T-helper 17 cell (primary cell): ENCODE measurements at places on chromosomes 6 and 20.

GRCh38 chr6:14786455-14786854, 459.4 kb upstream of the JARID2 start:
- DNase-seq: no peak

DNA sequence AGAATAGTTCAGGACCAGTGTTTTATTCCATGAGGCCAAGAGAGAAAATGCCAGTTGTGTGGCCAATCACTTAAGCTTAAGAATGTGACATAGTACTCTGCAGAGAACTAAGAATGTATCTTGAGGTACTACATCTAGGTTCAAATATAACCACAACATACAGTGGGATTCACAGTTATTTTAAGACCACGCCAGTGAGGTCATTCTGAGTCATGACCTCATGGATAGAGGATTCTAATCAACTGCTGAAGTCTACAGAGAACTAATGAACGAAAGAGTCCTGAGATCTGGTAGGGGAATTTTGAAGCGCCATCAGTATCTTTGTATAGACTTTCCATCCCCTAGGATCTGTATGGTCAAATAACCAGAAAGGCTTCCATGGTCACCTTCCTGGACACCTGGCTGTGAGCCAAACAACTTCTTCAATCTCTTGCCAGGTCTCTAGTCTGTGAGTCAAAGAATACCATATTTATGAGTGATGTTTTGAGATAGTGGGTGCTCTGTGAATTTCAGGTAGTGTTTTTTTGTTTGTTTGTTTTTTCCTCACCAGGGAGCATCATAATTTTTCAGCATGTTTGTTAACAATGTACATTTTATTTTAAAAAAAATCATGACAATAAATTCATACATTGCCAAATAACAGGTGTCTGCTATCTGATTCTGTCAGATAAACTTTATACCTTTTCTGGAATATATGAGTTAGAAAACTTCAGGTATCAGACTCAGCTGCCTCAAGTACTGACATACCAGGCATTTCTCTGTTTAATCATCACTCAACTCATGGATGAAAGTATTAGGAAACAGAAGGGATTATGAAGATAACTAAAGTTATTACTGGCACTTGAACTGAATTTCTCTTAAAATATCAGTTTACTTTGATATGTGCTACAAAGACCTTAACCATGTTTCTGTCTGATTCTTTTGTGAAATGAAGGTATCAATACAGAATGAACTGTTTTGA, 217.9 kb downstream of the PLCB4 start:
- no peak for DNase-seq

DNA sequence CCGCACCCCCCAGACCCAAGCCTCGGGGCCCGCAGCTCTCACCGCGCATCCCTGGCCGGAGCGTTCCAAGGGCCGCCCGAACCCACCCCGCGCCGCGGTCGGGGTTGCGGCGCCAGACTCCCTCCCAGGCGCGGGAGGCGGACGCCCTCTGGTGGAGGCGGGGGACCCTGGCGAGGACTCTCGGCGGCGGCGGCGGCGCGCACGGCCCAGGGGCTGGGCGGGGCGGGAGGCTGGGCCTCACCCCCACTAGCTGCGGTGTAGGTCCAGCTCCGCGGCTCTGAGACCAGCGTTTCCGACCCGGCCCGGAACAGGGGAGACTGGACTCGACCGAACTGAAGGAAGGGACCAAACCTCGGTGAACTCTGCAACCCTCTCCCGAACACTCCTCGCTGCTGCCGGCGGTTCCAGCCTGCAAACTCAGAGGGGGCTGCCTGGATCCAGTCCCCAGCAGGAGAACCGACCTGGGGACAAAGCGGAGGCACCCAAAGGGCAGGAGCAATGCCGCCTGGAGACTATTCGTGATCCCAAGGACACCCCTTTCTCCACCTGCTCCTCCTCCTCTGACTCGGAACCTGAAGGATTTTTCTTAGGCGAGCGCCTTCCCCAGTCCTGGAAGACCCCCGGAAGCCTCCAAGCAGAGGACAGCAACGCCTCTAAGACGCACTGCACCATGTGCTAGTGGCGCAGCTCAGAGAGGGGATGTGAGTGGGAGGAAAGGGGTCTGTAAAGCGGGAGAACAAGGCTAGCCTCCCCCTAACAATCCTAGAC, 859 bp upstream of the TOMM6 start:
- DNase-seq: peak; percentile 89

GRCh38 chr6:71012866-71013469, 56.1 kb upstream of the B3GAT2 start:
- no peak for DNase-seq

DNA sequence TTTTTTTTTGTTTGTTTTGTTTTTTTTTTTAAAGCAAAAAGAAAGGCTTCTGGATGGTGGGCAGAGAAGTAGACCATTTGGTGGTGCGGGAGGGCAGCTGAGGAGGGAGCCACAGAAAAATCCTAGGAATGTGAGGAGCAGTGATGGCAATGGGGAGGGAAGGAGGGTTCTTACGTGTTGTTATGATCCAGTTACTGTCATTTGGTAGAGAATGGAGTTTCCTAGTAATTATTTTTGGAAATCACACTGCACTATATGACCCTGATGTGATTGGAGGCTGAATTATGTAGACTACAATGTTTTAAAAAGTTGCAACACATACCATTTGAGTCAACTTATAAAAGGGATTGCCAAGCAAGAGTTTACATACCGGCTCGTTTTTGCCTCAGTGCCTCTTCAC, 22.1 kb downstream of the ADGRF5 start:
- no peak for DNase-seq

DNA sequence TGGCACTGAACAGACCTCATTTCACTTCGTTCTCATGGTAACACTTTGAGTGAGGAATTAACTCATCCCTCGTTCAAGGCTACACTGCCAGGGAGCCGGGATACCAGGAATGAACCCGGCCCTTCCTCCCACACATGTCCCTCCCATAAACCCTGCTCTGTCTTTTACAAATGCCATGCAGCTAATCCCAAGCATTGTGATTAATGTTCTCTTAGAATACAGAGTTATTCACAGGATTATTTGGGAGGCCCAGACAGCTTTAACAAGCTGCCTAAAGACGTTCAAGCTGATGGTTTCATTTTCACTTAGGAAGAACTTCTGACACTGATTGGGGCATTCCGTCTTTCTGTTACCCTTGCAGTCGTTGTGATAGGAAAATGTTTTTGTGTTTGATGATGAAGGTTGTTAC, 42.5 kb upstream of the CD83 start:
- no peak for DNase-seq

GRCh38 chr6:34232901-34233300, 3.8 kb upstream of the HMGA1 start:
- no peak for DNase-seq

DNA sequence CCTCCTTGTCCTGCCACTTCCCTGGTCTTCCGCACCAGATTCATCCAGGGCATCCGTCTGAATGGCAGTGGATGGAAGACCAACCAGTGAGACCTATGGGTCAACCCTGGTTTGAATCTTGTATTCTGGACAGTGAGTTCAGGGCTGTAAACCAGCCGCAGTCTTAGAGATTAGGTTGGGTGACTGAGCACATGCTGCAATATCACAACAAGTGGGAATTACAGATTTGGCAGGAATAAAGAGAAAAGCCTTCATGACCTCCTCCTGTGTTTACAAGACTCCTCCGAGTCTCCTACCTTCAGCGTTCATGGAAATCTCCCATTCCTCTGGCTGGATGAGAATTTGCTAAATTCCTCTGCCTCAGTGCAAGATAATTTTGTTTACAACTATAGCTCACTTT, 9.9 kb downstream of the ECI2 start:
- DNase-seq: no peak

DNA sequence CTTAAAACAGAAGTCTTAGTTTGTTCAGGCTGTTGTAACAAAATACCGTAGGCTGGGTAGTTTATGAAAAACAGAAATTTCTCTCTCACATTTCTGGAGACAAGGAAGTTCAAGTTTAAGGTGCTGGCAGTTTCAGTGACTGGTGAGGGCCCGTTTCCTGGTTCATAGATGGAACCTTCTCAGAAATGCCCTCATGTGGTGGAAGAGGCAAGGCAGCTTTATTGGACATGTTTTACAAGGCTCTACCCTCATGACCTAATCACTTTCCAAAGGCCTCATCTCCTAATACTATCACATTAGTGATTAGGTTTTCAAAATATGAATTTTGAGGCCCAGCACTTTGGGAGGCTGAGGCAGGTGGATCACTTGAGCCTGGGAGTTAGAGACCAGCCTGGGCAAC, 2.4 kb downstream of the HEBP2 start:
- no peak for DNase-seq

DNA sequence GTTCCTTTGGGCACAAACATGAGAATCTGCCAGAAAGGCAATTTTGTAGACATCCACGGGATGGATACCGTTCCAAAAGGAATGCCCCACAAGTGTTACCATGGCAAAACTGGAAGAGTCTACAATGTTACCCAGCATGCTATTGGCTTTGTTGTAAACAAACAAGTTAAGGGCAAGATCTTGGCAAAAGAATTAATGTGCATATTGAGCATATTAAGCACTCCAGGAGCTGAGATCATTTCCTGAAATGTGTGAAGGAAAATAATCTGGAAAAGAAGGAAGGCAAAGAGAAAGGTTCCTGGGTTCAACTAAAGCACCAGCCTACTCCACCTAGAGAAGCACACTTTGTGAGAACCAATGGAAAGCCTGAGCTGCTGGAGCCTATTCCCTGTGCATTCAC, 103.9 kb upstream of the ARG1 start:
- DNase-seq: no peak

DNA sequence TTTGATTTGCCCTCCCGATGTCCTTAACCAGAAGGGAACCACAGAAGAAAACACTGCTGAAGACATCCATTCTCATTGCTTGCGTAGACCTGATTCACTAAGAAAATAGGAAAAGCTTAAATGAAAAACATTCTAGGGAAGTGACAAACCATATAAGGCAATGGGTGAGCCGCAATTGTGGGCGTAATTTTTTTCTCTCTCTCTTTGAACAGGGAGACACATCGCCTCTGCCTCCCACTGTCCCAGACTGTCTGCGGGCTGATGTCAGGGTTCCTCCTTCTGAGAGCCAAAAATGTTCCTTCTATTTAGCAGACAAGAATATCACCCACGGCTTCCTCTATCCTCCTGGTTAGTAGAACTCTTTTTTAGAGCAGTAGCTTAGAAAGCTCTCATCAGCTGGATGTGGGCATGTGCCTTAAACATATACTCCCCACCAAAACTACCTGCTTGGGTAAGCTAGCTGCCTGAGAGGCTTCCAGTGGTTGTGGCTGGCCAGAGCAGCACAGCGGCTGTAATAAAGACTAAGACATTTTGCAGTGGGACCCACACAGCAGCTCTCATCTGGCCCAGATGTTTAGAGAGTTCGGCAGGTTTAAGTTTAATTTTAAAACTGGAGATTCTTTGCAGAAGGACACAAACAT, 22.7 kb upstream of the CTAGE9 start:
- DNase-seq: no peak

DNA sequence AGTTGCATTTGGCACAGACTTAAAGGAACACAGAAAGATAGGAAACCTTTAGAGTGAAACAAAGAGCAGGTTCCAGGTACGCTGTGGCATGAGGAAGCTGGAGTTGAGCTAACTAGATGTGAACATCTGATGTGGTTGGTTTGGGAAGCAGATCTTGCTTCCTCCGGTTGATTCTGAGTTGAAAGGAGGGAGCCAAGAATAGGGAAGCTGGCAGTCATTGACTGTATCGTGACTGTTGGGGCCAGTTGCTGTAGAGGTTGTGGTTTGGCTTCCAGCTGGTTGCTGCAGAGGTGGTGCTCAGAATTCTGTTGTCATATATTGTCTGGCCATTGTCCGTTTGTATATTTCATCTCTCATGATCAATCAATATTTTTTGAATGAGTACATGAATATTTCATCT, 325.9 kb downstream of the PLCB1 start:
- no peak for DNase-seq

DNA sequence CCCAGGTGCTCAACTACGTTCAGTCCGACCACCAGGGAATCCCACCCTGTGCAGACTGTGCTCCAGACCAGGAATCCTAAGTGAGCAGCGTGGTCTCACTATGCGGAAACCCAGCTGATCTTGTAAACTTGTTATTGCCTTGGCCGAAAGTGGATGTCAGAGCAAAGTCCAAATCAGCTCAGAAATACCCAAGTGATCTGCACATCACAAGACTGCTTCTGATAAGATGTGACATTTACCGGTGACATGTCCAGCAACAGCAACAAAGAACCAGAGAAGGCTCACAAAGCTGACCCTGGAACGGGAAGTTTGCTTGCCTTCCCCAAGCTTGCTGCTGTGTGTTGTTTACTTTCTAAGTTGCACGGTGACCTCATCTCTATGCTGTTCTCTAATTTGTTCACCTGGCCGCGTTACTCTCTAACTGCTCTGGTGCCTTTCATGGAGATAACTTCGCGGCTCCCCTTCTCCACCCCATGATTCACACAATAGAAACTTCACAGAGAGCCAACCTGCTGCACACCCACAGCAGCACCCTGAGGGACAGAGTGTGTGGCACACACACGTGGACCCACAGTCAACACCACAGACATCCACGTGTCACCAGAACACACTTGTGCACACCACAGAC, 1.7 kb downstream of the BNIP5 start:
- DNase-seq: no peak

DNA sequence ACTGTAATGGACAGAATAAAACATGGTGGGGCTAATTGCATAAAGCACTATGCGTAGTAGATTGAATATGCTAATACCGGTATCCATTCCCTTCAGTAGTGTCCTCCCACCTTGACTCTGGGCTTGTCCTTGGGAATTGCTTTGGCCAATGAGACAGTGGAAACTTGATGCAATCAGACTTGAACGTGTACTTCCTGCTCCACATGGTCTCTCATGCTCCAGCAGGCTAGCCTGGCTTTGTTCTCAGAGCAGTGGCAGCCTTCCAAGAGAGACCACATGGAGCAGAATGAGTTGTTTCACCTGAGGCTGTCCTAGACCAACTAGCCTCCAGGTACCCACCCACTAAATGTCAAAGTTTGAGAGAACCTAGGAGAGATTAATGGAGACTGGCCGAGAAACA, 37.0 kb upstream of the BTBD3 start:
- DNase-seq: no peak

DNA sequence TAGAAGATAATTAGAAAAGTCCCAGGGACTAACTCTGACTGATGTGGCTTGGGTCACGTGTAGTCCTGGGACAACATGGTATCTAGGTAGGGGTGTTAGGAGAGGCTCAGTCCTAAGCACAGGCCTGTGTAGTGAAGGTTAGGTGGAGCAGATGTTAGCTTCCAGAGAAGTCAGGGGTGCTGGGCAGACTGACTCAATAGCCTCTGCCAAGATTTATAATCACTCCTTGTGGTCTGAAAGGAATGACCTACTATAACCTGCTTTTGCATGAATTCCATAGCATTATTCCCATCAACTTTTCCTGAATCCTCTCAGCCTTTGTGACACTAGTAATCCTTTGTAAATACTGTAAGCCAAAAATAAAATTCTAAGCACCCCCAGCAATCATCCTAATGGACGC, 10.2 kb upstream of the PEX7 start:
- DNase-seq: no peak

DNA sequence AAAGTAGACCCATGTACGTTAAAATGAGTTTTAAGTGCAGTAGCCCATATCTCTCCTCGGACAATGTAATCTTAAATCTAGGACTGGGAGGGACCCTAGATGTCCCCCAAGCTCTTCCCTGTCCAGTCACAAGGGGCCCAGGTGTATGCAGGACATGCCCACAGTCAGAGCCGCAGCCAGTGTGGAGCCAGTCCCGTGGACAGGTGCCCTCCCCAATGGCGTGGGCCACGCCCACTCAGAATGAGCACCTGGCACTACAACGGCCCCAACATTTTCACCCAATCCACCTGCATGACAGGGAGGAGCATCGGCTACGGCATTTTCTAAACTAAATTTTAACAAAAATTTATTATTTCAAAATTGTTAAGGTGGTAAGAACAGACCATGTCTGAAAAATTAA, 53.2 kb downstream of the WDR27 start:
- DNase-seq: no peak

- DNase-seq: no peak
These were observed 31.9 kb downstream of the C6orf89 start for GRCh38 chr6:36917541-36918193.
